Activated CD4-positive, alpha-beta memory T cell treated with anti-CD3 and anti-CD28 coated beads for 36 hours (primary cell): ENCODE measurements at places on chromosomes 2 and 18. TPM values are rescaled to one million over a fixed set of nuclear protein-coding genes. Genes with fewer than 3 reads are reported as not detected.

The PDCD1 gene
- 47.4 TPM for total RNA-seq

The B4GALT6 gene
- total RNA-seq, result 2.6 TPM

The C2orf74 gene
- total RNA-seq, result 15.9 TPM

The GAREM1 gene
- 0.05 TPM for total RNA-seq

The TM4SF20 gene
- not detected for total RNA-seq

The PRSS56 gene
- total RNA-seq, result not detected

The MLPH gene
- total RNA-seq, result not detected

The HYCC2 gene
- total RNA-seq, result 20.5 TPM

DNA sequence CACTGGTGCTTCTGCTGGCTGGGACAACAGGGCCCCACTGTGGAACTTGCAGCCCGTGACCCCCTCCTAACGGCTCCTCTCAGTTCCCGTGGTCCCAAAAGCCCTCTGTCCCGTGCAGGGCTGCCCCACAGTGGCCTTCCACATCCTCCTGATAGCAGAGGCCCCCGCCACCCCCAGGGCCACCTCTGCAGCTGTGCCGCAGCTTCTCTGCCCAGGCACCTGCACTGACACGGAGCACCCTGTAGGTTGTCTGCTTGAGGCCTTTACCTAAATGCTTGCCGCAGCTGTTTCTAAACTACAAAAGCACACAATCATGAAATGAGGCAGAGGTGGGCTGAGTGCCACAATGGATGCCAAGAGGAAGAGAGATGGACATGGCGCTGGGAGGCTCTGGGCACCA, 13.5 kb upstream of the GRHL1 start:
- DNase-seq, result no peak

DNA sequence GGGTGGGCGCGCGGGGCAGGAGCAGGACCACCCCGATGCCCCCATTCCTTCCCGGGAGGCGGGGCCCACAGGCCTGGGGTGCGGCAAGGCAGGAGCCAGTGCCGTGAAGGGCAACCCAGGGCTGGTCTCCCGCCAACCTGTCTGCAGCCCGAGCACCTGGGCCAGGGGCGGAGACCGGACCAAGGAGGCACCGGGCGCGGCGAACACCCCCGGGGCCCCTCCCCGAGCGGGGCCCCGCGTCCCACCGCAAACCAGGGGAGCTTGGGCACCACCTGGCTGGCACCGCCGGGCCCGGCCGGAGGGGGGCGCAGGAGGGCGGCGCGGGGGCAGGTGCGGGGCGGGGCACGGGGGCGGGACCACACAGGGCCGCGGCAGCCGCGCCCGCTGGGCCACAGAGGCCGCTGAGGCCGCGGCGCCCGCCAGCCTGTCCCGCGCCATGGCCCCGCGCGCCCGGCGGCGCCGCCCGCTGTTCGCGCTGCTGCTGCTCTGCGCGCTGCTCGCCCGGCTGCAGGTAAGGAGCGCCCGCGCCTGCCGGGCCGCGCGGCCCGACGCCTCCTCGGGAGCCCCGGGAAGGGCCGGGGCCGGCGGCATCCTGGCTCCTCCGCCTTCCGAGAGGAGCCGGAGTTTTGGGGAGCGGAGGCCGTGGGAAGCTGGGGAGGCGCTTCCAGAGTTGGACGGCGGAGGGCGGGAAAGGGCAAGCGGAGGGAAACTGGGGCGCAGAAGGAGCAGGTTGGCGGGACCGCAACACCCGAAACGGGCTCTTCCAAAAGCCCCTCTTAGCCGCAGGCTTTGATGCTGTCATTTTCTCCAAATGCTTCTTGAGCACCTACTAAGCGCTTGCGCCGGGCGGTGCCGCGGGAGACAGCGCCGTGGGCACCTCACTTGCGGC, at the start of gene TNFRSF11A:
TSS of gene TNFRSF11A (plus strand) at position 394 of the 889 bp plus-strand sequence. CDS start at position 437, 43 bp downstream.
- DNase-seq, result peak; percentile 79

DNA sequence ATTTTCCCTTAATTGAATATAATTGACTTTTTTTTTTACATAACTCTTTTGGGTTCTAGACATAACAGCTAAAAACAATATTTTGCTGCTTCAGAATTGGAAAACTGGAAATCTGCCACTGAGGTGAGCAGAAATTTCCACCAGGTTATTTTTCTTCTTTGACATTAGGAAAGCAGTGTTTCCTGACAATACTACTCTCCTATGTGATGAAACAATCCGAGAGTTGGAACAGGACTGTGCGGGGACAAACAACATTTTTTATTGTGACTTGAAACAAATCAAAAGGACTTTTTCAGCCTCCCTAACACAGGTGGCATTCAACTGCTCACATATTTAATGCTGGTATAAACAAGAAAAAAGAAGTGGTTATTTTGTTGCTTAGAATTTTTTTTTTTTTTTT, 237.2 kb downstream of the RNF152 start:
- no peak for DNase-seq

- peak; percentile 66 for DNase-seq
Measured at GRCh38 chr18:10530852-10531251, 5.0 kb downstream of the NAPG start.

GRCh38 chr2:105734762-105735538, 9.8 kb upstream of the NCK2 start:
- DNase-seq, result no peak

DNA sequence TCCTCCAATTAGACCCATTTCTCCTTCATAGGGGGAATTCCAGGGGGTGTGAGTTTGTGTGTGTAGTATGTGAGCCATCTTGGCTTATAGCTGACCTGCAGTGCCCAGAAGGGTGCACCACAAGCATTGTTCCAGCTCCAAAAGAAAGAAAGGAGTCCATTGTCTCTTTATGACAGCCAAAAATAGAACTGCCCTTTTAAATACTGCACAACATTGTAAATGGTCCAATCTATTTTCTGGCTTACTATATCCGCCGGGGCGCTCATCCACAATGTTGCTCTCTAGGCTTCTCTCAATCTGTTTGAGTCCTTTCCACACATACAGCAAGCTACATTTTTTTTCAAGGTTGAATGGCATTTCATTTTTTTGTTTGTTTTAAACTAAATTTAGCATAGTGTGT, 517.5 kb downstream of the STK39 start:
- DNase-seq, result no peak

GRCh38 chr2:181306785-181307184, 150.4 kb upstream of the ITGA4 start:
- DNase-seq, result no peak

DNA sequence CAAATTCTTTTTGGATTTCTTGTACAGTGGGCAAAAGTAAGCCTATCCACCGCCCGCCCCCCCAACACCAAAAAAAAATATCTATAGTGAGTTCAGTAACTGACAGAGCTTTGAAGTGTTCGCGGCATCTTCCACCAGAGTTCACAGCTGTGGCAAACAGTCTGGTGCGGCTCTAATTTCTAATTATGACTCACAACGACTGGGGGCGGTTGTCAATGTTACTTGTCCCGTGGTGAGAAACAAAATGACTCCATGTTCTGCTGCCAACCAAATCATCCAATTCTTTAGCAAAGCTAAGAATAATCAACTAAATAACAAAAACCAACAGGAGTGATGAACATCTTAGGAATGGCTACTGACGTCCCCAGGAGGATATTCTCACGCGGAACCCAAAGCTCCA, 392.5 kb upstream of the SALL3 start:
- no peak for DNase-seq

DNA sequence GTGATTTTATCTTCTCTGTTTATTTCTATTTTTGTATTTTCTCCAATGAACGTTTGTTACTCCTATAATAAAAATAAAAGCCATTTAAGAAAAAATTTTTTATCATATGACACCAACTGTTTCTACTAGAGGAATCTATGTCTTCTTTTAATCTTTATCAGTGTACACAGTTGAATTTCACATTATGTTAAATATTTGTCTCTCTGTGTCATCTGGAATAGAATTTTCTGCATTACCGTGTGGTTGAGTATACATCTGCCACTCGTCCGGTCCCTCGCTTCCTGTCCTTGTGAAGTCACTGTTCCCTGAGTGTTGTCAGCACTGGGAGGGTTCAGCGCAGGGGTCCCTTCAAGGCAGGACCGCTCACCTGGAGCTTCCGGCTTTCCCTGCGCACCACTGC, 99.2 kb downstream of the LDLRAD4 start:
- DNase-seq, result no peak

- no peak for DNase-seq
Measured at GRCh38 chr2:202009019-202009481, 24.6 kb upstream of the FZD7 start.
